Endothelial cell of umbilical vein (primary cell): ENCODE measurements at places on chromosomes 5 and 9. TPM values are rescaled to one million over a fixed set of nuclear protein-coding genes. Genes with fewer than 3 reads are reported as not detected.
A peak's percentile ranks its signal among the peaks of the same experiment; 100 is the strongest.

GRCh38 chr5:158522776-158523175 lies 576.9 kb downstream of the EBF1 start:
- H3K27me3 ChIP-seq = no peaks in the 10 kb centered on the region
- H3K36me3 ChIP-seq = no peaks in the 10 kb centered on the region
- DNase-seq = no peak
- no peak overlapping the region for H3K4me3 ChIP-seq

DNA sequence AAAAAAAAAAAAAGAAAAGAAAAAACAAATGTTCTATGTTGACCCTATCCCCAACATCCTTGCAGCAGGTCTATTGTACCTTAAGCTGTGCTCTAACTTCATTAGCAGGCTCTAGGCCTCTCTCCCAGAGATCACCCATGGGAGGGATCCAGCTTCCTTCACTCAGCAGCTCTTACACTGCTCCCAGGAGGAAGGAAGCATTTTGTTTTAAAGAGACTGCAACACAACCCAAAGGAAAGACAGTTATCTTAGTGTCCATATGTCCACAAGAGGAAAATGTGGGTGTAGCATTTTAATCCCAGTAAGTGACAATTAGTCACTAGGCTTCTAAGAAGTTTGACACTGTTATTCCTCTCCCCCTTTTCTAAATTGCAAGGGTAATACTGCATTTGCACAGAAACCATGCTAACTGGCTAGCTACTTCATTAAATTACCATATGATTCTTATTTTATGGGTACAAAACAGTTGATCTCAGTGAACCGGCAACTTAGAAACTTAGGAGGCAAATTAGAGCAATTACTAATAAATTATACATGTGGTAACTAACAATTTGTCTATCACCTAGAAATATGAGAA lies 58.8 kb downstream of the MARCHF3 start:
- no peaks in the 10 kb centered on the region for H3K27me3 ChIP-seq
- H3K27ac ChIP-seq = peak overlapping the region; percentile 25
- peaks cover 27% of the 10 kb centered on the region for H3K4me1 ChIP-seq
- no peak overlapping the region for H3K4me3 ChIP-seq
- DNase-seq = peak; percentile 51

DNA sequence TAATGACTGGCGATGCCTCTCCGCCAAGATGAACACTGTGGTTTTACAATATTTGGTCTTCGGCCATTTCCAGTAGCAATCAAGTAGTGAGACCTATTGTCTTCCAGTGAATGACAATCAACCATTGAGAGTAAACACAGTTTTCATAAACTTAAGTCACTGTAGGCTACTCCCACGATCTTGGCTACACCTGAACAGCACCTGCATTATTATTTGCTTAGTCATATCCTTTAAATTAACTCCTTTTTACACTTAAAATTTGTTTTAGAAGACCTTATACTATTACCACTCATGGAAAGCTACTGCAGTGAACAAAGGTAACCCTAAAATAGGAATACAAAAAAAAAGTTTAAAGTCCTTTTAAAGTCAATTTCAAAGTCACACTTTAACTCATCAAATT lies 58.2 kb downstream of the ZNF354C start:
- no peaks in the 10 kb centered on the region for H3K4me1 ChIP-seq
- no peaks in the 10 kb centered on the region for H3K36me3 ChIP-seq
- DNase-seq = no peak

GRCh38 chr5:112684121-112684520 lies 53.6 kb upstream of the APC start:
- H3K4me3 ChIP-seq = no peak overlapping the region
- no peaks in the 10 kb centered on the region for H3K4me1 ChIP-seq
- no peak overlapping the region for H3K27ac ChIP-seq
- peaks cover 29% of the 10 kb centered on the region for H3K27me3 ChIP-seq
- H3K36me3 ChIP-seq = no peaks in the 10 kb centered on the region

DNA sequence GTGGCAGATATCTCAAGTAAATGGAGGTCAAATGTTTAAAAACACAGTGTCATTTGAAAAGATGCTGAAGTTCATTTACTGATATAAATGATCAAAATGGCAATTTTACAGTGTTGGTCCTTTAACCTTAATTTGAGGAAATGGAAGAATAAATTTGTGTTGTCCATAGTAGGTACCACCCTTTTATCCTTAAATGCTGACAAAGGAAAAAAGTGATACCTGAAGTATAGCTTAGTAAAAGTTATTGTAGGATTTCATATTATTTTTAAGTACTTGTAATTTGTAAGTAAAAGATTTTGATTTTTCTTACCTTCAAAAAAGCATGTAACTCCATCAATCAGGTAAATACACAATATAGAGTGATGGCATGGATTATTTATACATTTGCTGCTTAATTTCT lies 166.6 kb upstream of the DAP start:
- no peak for DNase-seq
- no peaks in the 10 kb centered on the region for H3K27me3 ChIP-seq
- no peak overlapping the region for H3K27ac ChIP-seq
- no peaks in the 10 kb centered on the region for H3K4me1 ChIP-seq
- H3K4me3 ChIP-seq = no peak overlapping the region

GRCh38 chr9:18575686-18576085 lies 101.7 kb downstream of the ADAMTSL1 start:
- no peaks in the 10 kb centered on the region for H3K4me1 ChIP-seq
- H3K27ac ChIP-seq = no peak overlapping the region
- no peaks in the 10 kb centered on the region for H3K36me3 ChIP-seq

The PTPRD gene
- 5.5 and 23.2 TPM in 2 replicates for total RNA-seq

The CDKN2A gene
- 8.5 and 9.3 TPM in 2 replicates for total RNA-seq
